ENCODE measurements at places on chromosomes 3 and 15.

- H3K36me3 ChIP-seq = no peaks in the 10 kb centered on the region
- H3K27ac ChIP-seq = no peak overlapping the region
- H3K4me3 ChIP-seq = no peak overlapping the region
These were observed 68.2 kb downstream of the DENND4A start for GRCh38 chr15:65723876-65724275.

- no peak overlapping the region for H3K4me3 ChIP-seq
- no peak for DNase-seq
- H3K4me1 ChIP-seq = peaks cover 4% of the 10 kb centered on the region
- H3K36me3 ChIP-seq = no peaks in the 10 kb centered on the region
- no peaks in the 10 kb centered on the region for H3K27me3 ChIP-seq
- H3K27ac ChIP-seq = no peak overlapping the region
These were observed 9.7 kb upstream of the RNF7 start for GRCh38 chr3:141728355-141728892.

DNA sequence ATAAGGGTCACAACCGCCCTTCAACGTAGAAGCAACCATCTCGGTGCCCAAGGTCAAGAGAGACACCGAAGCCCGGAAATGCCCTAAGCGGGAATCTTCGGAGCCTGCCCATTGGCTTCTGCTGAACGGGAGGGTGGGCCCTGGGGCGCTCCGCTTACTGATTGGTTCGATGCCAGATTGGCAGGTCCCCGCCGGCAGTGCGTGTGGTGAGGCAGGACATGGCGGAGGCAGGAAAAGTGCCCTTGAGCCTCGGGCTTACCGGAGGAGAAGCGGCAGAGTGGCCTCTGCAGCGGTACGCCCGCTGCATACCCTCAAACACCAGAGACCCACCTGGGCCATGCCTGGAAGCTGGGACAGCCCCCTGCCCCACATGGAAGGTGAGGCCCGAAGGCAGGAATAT, at the start of gene REC114:
REC114 (plus strand) TSS at position 197 of the 400 bp plus-strand sequence; CDS start at position 219, 22 bp downstream.
- H3K4me1 ChIP-seq = peaks cover 8% of the 10 kb centered on the region
- no peak for DNase-seq
- H3K27me3 ChIP-seq = no peaks in the 10 kb centered on the region
- no peaks in the 10 kb centered on the region for H3K36me3 ChIP-seq
- no peak within 1 kb of the TSS for H3K27ac ChIP-seq

DNA sequence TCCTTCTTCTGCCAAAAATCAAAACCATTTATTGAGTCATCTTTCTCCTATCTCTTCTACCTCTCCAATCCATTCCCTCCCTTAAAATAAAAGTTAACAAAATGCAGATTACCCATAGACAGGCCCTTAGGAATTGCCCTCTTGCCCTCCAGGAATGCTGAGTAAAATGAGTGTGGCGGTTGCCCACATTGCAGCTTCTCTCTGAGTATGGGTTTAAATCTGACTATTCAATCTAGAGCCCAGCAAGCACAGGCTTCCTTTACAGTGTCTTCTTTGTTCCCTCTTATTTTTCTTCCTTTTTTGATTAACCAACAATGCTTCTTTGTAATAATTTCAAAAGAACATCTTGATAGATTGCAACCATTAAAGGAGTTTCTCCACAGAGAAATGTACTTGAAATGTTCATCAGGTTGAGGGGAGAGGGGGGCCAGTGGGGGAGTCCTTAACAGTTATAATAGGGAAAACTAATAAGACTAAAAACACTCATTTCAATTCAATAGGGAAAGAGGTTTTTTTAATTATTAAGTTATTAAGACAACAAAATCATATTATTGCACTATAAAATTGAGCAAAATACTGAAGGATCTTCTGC, 135.3 kb upstream of the LMCD1 start:
- no peaks in the 10 kb centered on the region for H3K36me3 ChIP-seq
- no peaks in the 10 kb centered on the region for H3K27me3 ChIP-seq
- H3K27ac ChIP-seq = no peak overlapping the region
- no peak for DNase-seq
- no peak overlapping the region for H3K4me3 ChIP-seq

- no peaks in the 10 kb centered on the region for H3K36me3 ChIP-seq
- H3K27ac ChIP-seq = no peak overlapping the region
- no peak for DNase-seq
- peaks cover 6% of the 10 kb centered on the region for H3K4me1 ChIP-seq
These were observed 180.7 kb downstream of the SLCO3A1 start for GRCh38 chr15:92034227-92034626.
